ENCODE measurements at places on chromosomes 2 and 18.

- no peak for DNase-seq
These were observed 68.0 kb upstream of the RIOK3 start for GRCh38 chr18:23384778-23385736.

GRCh38 chr2:241095594-241096290 is 6.3 kb downstream of the MTERF4 start:
- no peak for DNase-seq

DNA sequence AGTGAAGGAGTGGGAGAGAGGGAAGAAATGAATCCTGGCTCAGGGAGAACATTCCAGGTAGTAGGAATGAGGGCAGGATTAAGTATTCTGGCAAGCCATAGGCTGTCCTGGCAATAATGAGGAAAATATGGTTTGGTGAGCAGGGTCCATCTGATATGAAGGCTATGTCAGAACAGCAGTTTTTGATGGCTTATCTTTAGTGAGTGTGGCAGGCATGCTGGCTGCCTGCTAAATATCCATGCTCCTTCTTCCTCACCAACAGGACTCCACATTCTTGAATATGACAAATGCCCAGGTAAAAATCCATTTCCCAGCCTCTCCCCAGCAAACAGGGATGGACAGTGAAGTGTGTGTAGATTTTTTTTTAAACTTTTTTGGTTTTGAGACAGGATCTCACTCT is 13.2 kb upstream of the CTIF start:
- no peak for DNase-seq

GRCh38 chr18:23283916-23284430 is 148.7 kb downstream of the CABLES1 start:
- DNase-seq: no peak

GRCh38 chr2:106686814-106687213 is 199.2 kb downstream of the ST6GAL2 start:
- DNase-seq: no peak

All from pons (tissue), 1 donor.